ENCODE measurements at places on chromosomes 1 and 21.

- DNase-seq: no peak
Observed at GRCh38 chr1:60657926-60658325, 424.4 kb upstream of the NFIA start.

DNA sequence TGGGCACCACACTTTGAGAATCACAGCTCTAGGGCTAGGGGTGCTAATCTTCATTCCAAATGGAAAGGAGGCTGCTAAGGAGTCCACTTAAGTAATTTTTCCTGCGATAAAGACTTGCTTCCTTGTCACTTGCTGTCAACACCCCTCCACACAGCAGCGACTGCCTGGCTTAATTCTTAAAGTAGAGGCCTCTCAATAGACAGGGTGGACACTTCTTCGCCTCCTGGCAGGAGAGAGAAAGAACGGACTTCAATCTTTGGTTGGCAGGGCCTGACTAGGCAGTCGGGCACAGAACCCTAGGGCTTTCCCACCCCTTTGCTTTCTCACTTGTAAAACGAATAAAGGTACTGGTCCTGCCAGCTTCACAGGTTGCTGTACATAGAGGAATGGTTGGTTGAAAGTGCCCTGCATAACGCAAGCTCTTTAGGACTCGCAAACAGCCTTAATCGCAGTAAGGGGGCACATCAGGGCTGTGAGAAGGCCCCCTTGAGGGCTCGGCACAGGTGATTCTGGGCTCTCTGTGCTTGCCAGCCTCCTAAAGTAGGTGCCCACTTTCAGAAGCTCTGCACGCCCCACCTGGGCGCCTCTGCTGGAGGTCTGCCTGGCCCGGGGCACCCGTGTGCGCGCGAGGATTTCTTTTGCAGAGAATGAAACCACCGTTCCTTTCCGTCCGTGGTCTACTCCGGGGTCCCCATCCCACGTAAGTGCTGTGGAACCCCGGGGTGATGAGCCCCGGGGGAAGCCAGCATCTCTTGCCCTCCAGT lies 47.6 kb upstream of the CD34 start:
- no peak for DNase-seq

GRCh38 chr1:13809461-13810159 lies 109.6 kb downstream of the PRDM2 start:
- DNase-seq: peak; percentile 54

GRCh38 chr21:33543505-33544129 lies 779 bp downstream of the SON start:
- DNase-seq: peak; percentile 88

DNA sequence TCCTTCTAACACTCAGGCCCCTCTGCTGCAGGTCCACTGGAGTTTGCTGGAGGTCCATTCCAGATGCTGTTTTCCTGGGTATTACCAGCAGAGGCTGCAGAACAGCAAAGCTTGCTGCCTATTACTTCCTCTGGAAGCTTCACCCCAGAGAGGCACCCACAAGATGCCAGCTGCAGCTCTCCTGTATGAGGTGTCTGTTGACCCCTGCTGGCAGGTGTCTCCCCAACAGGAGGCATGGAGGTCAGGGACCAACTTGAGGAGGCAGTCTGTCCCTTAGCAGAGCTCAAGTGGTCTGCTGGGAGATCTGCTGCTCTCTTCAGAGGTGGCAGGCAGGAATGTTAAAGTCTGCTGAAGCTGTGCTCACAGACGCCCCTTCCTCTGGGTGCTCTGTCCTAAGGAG lies 204.8 kb downstream of the FCRL5 start:
- no peak for DNase-seq

DNA sequence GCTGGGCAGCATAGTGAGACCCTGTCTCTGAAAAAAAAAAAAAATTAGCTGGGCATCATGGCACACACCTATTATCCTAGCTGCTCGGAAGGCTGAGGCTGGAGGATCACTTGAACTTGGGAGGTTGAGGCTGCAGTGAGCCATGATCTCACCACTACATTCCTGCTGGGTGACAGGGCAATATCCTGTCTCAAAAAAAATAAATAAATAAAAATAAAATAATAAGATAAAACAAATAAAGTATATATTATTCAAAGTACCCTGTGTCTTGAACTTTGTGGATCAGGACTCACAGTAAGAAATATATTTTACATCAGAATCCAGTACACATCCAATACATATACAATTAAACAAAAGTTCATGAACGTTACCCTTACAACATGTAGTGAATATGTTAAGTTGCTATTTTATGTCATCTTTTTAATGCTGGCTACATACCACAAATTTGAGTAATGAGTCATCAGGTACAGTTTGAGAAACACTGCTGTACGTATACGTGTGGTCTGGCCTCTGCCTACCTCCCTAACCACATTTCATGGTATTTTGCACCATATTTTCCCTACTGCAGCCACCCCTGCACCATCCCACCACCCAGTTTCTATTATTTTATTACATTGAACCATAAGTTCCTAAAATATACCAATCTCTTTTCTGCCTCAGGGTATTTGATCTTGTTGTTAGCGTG lies 4.4 kb downstream of the NME7 start:
- no peak for DNase-seq

DNA sequence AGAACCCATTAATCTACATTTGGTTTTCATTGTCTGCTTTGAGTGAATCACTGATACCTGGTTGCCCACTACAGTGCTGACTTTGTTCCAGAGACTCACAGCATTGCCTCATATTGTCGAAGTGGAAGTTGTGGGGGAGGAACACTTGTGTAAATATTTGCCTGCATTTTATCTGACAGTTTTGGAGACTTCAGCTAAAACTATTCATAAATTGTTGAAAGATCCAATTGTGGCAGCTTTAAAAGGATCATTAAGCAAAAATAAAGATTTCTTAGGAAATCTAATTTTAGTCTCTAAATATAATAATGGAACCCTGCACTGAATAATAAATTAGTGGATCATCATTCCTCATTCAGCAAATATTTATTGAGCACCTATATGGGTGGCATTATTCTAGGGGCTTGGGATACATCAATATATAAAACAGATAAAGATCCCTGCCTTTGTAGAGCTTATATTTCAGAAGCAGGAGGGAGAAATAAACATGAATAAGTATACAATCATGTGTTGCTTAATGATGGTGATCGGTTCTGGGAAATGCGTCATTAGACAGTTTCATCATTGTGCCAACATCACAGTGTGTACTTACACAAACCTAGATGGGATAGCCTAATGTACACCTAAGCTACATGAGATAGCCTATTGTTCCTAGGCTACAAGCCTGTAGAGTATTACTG lies 73.5 kb downstream of the OSBPL9 start:
- no peak for DNase-seq

DNA sequence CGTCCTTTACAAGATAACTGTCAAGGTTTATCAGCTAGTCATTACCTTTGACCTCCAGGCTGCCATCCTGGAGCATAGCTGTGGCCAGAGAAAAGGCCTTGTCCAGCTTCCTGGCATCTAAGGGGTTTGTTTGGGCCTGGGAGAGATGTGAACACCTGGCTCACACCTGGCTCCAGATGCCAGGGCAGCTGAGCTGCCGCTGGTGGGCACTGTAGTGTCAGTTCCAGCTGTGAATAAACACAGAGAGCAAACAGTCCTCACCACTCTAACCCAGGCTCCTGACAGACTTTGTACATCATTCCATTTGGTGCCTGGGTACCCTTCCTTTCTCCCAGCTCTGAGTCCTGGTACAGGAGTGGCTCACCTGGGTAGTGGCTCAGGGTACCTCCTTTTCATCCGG lies 14.3 kb upstream of the KCNA10 start:
- DNase-seq: no peak

GRCh38 chr21:44965251-44966022 lies 25.6 kb downstream of the SLX9 start:
- peak; percentile 56 for DNase-seq
